ENCODE measurements at places on chromosomes 5 and 9.

DNA sequence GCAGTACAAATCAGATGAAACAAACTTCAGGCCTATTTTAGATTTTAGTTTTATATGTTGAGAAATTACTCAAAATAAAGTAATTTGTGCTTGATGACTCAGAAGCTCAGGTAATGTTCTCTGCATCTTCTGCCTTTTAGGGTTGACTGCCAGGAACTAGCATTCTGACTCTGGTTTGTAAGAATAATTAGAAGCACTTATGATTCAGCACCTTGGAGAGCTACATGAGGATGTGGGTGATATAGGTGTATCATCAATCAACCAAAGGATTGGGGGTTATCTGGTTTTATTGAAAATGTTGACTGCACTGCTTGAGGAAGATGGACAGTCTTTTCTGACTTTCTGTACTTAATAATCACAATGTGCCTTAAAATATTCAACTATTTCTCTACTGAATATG is 118.7 kb upstream of the SGCD start:
- DNase-seq = no peak

DNA sequence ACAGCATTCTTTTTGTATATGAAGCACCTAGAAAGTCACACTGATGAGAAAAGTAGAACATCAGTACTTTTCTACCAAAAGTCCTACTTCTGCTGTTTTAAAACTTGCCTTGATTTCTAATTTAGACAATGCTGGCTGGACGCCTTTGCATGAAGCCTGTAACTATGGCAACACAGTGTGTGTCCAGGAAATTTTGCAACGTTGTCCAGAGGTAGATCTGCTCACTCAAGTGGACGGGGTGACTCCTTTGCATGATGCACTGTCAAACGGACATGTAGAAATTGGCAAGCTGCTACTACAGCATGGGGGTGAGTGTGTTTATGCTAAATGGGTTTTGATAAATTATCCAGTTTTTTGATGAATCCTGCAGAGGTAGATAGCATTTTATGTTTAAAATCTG is 73.5 kb downstream of the SLF1 start:
- no peak for DNase-seq

DNA sequence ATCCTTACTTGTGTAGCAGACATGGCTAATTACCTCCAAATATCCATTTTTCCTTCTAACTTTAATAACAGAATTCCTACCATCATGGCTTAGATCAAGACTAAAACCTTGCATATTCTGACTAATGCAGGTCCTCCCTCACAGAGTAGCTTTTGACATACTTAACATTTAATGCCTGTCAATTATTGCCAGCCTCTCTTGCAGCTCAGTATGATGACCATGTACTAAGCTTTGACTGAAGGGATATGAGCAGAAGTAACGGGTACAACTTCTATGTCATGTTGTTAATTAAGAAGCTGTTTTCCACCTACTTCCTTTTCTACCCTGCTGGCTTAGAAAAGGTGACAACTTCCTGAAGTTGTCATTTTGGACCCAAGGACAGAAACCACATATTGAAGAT is 533.4 kb downstream of the PSAT1 start:
- DNase-seq = no peak

GRCh38 chr9:87535817-87536539 is 38.3 kb downstream of the DAPK1 start:
- DNase-seq = no peak

DNA sequence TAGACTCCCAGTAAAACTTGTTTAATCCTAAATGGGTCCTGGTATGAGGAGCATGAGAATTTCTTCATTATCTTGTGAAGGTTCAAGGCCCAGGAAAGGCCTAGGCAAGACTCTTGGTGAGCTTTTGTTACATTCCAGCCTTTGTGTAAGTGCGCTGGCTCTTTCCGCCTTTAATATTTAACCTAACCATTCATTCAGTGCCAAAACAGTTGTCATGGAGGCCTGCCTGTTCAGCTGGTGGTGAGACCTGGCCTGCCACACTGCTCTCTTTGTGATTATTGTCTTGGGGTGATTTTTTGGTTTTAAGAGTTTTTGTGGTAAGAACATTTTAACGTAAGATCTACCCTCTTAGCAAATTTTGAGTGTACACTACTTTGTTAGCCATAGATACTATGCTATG is 127.5 kb upstream of the WWC1 start:
- DNase-seq = no peak

- no peak for DNase-seq
These were observed 63.9 kb downstream of the PPARGC1B start for GRCh38 chr5:149794041-149794440.
